ENCODE measurements at places on chromosomes 2 and 18. TPM values are rescaled to one million over a fixed set of nuclear protein-coding genes. Genes with fewer than 3 reads are reported as not detected.

DNA sequence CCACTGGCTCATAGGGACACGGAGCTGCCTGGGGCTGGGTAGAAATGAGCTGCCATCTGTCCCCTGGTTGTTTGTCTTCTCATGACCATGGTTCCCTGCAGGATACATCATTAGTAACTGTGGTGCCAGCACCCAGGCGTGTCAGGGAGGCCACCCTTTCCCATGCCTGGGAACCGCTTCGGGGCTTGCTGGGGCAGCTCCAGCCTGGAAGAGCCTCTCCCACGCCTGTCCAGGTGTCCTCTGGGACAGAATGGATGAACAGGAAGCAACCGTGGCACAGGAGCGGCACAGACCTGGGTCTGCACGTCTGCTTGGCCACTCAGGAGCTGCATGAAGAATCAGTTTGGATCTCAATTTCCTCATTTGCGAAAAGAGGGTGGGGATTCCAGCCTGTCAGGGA, 34.8 kb downstream of the SDC1 start:
- H3K27me3 ChIP-seq: no peaks in the 10 kb centered on the region
- H3K4me3 ChIP-seq: no peak overlapping the region
- H3K36me3 ChIP-seq: no peaks in the 10 kb centered on the region
- peaks cover 32% of the 10 kb centered on the region for H3K4me1 ChIP-seq
- DNase-seq: no peak

- H3K27ac ChIP-seq: no peak overlapping the region
- no peaks in the 10 kb centered on the region for H3K4me1 ChIP-seq
- H3K4me3 ChIP-seq: no peak overlapping the region
Measured at GRCh38 chr2:211347328-211347727, 790.9 kb downstream of the CPS1 start.

GRCh38 chr2:61537277-61537949, 743 bp downstream of the XPO1 start:
- peak overlapping the region; percentile 97 for H3K27ac ChIP-seq
- H3K36me3 ChIP-seq: no peaks in the 10 kb centered on the region
- peak overlapping the region; percentile 77 for H3K4me3 ChIP-seq
- H3K27me3 ChIP-seq: no peaks in the 10 kb centered on the region
- DNase-seq: peak; percentile 51

GRCh38 chr2:106038601-106039375, 155.3 kb downstream of the UXS1 start:
- no peak overlapping the region for H3K27ac ChIP-seq
- no peaks in the 10 kb centered on the region for H3K4me1 ChIP-seq
- no peak overlapping the region for H3K4me3 ChIP-seq
- no peaks in the 10 kb centered on the region for H3K27me3 ChIP-seq

GRCh38 chr2:238786379-238786778, 61.5 kb upstream of the TWIST2 start:
- H3K27me3 ChIP-seq: no peaks in the 10 kb centered on the region
- DNase-seq: no peak
- H3K4me3 ChIP-seq: no peak overlapping the region
- no peaks in the 10 kb centered on the region for H3K4me1 ChIP-seq
- no peaks in the 10 kb centered on the region for H3K36me3 ChIP-seq
- H3K27ac ChIP-seq: no peak overlapping the region

DNA sequence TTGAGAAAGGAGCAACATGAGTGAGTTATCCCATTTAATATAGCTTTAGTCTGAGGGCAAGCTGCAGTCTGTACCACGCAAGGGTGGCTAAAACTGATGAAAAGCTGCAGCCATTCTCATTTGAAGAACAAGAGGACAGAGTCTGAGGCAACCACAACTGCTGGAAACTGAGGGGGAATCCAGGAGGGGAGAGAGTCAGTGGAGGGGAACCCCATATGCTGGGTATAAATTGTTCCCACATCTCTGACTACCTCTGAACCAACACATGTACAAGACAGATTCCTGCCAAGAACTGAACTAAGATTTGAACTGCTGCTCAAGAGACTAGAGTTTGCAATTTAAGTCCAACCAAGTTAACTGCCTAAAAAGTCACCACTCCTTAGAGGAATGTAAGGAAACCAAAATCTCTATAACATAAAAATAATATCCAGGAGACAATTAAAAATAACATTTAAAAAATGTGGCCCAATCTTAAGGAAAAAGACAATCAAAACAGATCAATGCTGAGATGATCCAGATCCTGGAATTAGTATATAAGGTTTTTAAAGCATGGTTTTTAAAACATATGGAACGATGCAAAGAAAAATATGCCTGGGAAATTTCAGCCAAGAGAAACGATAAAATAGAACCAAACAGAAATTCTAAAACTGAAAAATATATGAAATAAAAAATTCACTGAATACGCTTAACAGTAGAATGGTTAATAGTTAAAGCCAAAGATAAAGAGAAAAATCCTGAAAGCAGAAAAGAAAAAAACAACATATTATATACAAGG, 11.2 kb downstream of the CWC22 start:
- H3K4me3 ChIP-seq: no peak overlapping the region
- no peak for DNase-seq
- no peak overlapping the region for H3K27ac ChIP-seq
- no peaks in the 10 kb centered on the region for H3K27me3 ChIP-seq
- peaks cover 3% of the 10 kb centered on the region for H3K36me3 ChIP-seq

DNA sequence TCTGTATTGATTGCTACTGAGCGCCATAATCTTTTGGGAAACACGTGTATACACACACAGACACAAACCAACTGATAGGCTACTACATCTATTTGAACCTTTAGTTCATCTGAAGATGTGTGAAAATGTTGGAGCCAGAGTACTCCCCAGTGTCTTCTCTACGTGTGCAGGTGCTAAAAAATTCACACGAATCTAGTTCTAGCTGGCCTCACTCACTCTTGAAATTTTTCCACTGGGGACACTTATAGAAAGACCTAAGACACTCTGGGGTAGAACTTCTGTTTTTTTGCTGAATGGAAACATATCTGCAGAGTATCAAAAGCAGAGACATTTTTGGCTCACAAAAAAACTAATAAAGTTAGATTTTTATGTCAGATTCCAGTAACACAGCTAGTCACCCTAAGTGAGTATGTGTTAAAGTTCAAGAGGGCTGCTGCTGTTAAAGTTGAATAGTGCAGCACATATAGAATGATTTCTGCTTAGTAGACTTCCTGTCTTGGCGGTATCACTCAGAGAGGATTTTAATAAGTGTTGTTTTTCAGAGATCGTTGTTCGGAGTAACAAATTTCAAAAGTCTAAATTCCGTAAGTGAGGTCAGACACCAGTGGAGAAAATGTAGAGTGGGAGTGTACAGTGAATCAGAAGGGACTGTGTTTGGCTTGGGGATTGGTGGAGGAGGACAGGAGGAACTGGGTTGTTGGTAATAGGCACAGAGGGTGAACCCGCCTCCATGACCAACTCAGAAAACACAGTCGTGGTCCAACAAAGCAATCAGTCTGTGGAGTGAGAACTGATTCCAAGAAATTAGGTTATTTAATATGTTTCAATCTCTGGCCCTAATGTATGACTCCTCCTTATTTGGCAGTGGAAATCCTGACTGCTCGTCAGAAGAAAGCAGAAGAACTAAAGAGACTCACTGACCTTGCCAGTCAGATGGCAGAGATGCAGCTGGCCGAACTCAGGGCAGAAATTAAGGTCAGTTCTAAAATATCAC, 43.1 kb downstream of the KCTD18 start:
- H3K36me3 ChIP-seq: peaks cover 4% of the 10 kb centered on the region
- H3K27ac ChIP-seq: peak overlapping the region; percentile 17
- DNase-seq: peak; percentile 33
- H3K4me1 ChIP-seq: no peaks in the 10 kb centered on the region

- no peak overlapping the region for H3K27ac ChIP-seq
- H3K36me3 ChIP-seq: no peaks in the 10 kb centered on the region
- H3K4me1 ChIP-seq: peaks cover 82% of the 10 kb centered on the region
- DNase-seq: no peak
Measured at GRCh38 chr2:88696611-88697010, 5.1 kb downstream of the RPIA start.

DNA sequence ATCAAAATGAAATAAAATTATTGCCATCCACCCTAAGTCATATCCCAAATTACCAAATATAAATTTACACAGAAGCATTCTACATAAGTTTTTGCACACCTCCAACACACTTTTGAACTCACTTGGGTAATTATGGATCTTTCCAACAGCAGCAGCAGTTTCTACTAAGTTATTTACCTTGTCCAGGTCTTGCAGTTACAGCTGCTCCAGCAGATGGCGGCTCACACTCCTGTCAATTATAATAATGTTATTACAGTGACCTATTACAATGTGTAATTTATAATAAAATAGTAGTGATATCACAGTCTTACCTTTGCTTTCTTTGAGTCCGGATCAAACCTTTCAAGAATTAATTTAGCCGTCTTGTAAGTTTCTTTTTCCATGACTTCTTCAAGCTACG, 37.9 kb downstream of the LNPK start:
- peak; percentile 24 for DNase-seq
- H3K36me3 ChIP-seq: no peaks in the 10 kb centered on the region
- no peak overlapping the region for H3K27ac ChIP-seq
- no peak overlapping the region for H3K4me3 ChIP-seq
- H3K27me3 ChIP-seq: no peaks in the 10 kb centered on the region

DNA sequence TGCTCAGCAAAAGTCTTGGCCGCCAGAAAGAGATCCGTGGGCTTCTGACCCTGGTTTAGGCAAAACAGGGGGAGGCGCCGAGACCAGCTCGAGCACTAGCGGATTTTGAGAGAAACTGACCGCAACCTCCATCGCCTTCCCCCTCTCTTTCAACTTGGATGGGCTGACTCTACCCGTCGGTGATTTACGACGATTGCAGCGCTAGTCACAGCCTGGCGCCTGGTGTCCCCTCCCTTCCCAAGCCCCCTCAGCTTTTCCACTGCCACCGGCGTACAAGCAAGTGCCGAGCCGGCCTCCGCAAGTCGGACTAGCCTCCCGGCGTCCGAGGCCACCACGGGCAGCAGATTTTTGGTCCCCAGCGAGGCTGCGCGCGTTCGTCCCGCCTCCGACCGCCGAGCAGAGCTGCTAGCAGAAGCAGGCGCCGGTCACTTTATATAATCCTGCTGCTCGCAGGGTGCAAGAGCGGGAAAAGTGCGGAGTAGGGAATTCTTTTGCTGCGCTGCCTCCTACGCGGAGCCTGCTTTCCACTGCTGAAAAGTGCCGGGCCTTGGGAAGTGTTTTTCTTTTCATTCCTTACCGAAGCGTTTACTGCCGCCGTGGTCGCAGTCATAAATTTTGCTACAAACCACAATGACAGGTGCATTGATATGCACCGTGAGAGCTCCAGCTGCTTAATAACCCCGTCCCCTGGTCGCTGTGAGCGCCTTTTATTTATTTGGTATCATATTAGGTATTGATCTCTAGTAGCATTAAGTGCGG, 7.7 kb downstream of the HOXD3 start:
- H3K36me3 ChIP-seq: no peaks in the 10 kb centered on the region
- H3K4me1 ChIP-seq: peaks cover 23% of the 10 kb centered on the region
- peaks cover 38% of the 10 kb centered on the region for H3K27me3 ChIP-seq
- no peak overlapping the region for H3K27ac ChIP-seq

GRCh38 chr2:68837861-68838341, 33.3 kb downstream of the BMP10 start:
- DNase-seq: no peak
- peaks cover 2% of the 10 kb centered on the region for H3K4me1 ChIP-seq
- no peak overlapping the region for H3K27ac ChIP-seq
- H3K36me3 ChIP-seq: no peaks in the 10 kb centered on the region
- no peaks in the 10 kb centered on the region for H3K27me3 ChIP-seq
- H3K4me3 ChIP-seq: no peak overlapping the region

GRCh38 chr2:187453078-187453641, 5.1 kb upstream of the CALCRL start:
- H3K4me1 ChIP-seq: no peaks in the 10 kb centered on the region
- H3K36me3 ChIP-seq: no peaks in the 10 kb centered on the region
- DNase-seq: no peak
- no peak overlapping the region for H3K4me3 ChIP-seq
- H3K27ac ChIP-seq: no peak overlapping the region

DNA sequence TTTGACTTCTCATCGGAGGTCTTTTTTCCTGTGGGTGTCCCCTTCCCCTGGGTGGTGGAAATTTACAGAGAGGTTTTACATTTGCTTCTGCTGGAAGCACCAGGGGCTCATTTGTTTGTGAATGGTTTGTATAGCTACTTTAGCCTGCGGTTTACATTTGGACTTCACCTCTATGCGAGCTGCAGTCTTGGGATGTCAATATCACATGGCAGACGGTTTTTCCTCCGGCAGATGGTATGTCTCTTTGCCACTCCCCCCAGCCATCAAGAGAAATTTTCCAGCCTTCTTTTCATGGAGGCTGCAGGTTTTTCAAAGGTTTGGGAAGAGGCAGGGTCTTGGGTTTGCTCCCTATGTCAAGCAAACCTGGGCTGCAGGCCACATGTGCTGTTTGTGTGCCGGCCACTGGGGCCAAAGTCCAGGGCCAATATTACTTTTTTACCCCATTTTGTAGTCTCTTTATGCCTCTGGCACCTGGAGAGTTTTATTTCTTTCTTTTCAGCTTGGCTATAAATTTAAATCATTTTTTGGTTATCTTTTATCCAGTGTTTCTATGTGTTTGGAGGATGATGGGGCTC, 23.9 kb upstream of the BOD1L2 start:
- no peaks in the 10 kb centered on the region for H3K4me1 ChIP-seq
- H3K27ac ChIP-seq: no peak overlapping the region
- H3K4me3 ChIP-seq: no peak overlapping the region

DNA sequence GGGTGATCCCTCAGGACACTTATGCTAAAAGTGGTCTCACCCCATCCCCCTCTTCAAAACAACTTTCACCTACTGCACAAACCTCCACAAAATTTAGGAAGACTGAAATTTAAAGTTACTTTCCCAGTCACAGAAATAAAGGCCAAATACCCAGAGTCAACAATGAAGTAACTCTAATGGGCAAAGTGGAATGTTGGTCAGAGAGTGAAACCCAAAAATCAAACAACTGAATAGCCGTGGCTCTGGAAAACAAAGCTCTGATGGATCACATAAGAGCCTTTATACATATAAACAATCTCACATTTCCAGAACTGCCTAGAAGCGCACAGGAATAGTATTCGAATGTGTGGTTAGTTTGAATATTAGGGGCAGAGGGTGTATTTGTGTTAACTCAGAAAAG, 4.7 kb downstream of the ACVR1 start:
- no peak for DNase-seq
- no peaks in the 10 kb centered on the region for H3K36me3 ChIP-seq
- H3K27me3 ChIP-seq: no peaks in the 10 kb centered on the region
- H3K4me1 ChIP-seq: peaks cover 36% of the 10 kb centered on the region
- H3K4me3 ChIP-seq: no peak overlapping the region

The SFT2D3 gene
- total RNA-seq: 11.9 TPM

The CCDC141 gene
- 13.7 TPM for total RNA-seq

The FBXO48 gene
- total RNA-seq: 3.0 TPM

The UGT1A10 gene
- total RNA-seq: 0.99 TPM

The LAMA3 gene
- total RNA-seq: 9.3 TPM

Measured in body of pancreas (tissue), 4 donors.